NCI-H187 (cell line): ENCODE measurements at places on chromosomes 4 and X.

- DNase-seq: no peak
Measured at GRCh38 chr4:182695842-182696241, 221.3 kb downstream of the DCTD start.

GRCh38 chr4:87068583-87069021, 133.8 kb downstream of the AFF1 start:
- peak; percentile 89 for DNase-seq

DNA sequence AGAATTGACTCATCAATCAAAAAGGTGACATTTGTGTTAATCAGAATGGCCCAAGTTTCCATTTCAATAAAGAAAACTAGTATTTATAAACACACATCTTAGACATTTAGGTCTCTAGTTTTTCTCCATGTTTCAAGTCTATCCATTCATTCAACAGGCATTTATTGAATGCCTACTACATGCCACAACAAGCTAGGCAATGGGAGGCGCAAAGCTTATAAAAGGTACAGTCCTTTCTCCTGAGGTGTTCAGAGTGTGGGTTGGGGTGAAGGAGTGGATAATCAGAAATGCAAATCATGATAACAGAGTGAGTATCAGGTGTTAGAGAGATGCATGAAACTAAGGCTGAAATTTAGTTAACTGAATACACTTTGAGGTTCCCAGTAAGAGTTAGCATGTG, 78.0 kb downstream of the HCCS start:
- DNase-seq: no peak

- no peak for DNase-seq
Measured at GRCh38 chr4:36168127-36168878, 76.0 kb downstream of the ARAP2 start.
